ENCODE measurements at places on chromosomes 7 and 10. TPM values are rescaled to one million over a fixed set of nuclear protein-coding genes. Genes with fewer than 3 reads are reported as not detected.

The SAP25 gene
- total RNA-seq = 37.0 TPM

The MYO3A gene
- total RNA-seq = not detected

The SLC13A1 gene
- total RNA-seq = not detected

The CTAGE4 gene
- 3.5 TPM for total RNA-seq

The GPR37 gene
- total RNA-seq = not detected

The GDF2 gene
- not detected for total RNA-seq

The MLXIPL gene
- total RNA-seq = not detected

The CCNY gene
- total RNA-seq = 77.0 TPM

The CAMK2B gene
- not detected for total RNA-seq

The CD36 gene
- not detected for total RNA-seq

The UNCX gene
- total RNA-seq = not detected

The PPP1R9A gene
- total RNA-seq = not detected

The CYP3A4 gene
- total RNA-seq = not detected

The IDE gene
- total RNA-seq = 25.1 TPM

The GPR85 gene
- total RNA-seq = not detected

The PNLIPRP3 gene
- total RNA-seq = not detected

The SUN3 gene
- 0.98 TPM for total RNA-seq

The MSS51 gene
- 2.9 TPM for total RNA-seq

The ENTPD1 gene
- 1.3 TPM for total RNA-seq

The DNMBP gene
- total RNA-seq = 3.6 TPM

The CREB3L2 gene
- total RNA-seq = 28.6 TPM

The TACR2 gene
- not detected for total RNA-seq

The PRPF18 gene
- total RNA-seq = 26.6 TPM

The LGI1 gene
- not detected for total RNA-seq

The HYAL4 gene
- not detected for total RNA-seq

The POT1 gene
- total RNA-seq = 23.0 TPM

The INHBA gene
- total RNA-seq = 0.25 TPM

The PNLIPRP2 gene
- not detected for total RNA-seq

The IFIT1B gene
- total RNA-seq = not detected

The MOGAT3 gene
- 0.18 TPM for total RNA-seq

The WDR37 gene
- total RNA-seq = 36.1 TPM

The DYDC2 gene
- not detected for total RNA-seq

The PHKG1 gene
- 1.7 TPM for total RNA-seq

The CDK1 gene
- total RNA-seq = 90.5 TPM

The ACSL5 gene
- 56.5 TPM for total RNA-seq

The CACNB2 gene
- not detected for total RNA-seq

The TIMM23 gene
- total RNA-seq = 42.9 TPM

The OR2AE1 gene
- 0.25 TPM for total RNA-seq

The TCAF2 gene
- total RNA-seq = 25.7 TPM

The GSTO2 gene
- total RNA-seq = 0.72 TPM

The FAM241B gene
- total RNA-seq = 6.1 TPM

The PIK3AP1 gene
- total RNA-seq = 2.6 TPM

The FFAR4 gene
- not detected for total RNA-seq

The MUC12 gene
- not detected for total RNA-seq

The LRMDA gene
- total RNA-seq = not detected

The FEZF1 gene
- total RNA-seq = not detected

The CHST15 gene
- 0.14 TPM for total RNA-seq

The SNX8 gene
- total RNA-seq = 26.0 TPM

The INTS1 gene
- 88.2 TPM for total RNA-seq

The SH2B2 gene
- total RNA-seq = 0.86 TPM

The SPACDR gene
- total RNA-seq = 2.3 TPM

The KCP gene
- 0.19 TPM for total RNA-seq

The SFTPA1 gene
- total RNA-seq = not detected
